ENCODE measurements at places on chromosomes 7 and 10.

GRCh38 chr7:52799817-52800216, 235.6 kb upstream of the POM121L12 start:
- no peak for DNase-seq

DNA sequence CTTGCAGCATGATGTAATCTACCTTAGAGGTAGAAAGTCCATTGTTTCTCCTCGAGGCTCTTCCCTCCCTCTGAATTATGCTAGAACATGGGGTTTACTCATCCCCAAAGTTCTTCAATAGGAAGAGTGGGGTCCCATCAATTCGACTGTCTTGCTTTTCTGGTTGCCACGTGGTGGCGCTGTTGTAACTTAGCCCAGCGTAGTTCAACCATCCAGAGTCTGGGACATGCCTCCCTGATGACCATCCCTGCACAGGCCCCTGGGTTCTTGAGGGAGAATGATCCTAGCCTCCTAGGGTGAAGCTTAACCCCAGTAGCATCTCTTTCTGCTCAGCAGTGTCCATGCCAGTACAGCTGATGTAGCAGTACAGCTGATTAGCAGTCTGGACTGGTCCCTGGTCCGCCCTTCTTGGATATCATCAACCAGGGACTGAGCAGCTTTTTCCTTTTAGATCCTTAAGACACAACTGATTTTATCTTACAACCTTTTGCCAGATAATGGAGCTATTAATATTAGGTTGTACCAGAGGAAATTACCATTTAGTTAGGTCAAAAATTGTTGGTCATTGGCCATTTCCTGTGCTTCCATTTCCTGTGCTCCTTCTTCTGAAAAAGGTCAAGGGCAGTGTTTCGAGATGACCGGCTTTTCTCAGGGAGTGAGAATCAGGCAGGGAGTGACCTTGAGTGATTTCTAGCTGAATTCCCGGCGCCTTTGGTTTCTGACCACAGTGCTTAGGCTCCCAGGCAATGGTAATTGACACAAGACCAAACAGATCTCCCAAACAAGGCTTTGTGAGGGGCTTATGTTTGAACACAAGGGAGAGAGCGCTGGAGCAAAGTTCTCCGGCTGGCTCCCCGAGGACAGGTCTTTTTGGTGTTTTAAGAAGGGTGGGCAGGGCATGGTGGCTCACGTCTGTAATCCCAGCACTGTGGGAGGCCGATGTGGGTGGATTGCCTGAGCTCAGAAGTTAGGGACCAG, 65.4 kb downstream of the TACC2 start:
- DNase-seq = peak; percentile 4

GRCh38 chr7:32126843-32127242, 56.6 kb upstream of the PDE1C start:
- no peak for DNase-seq

- DNase-seq = no peak
These were observed 325.5 kb downstream of the SFMBT2 start for GRCh38 chr10:7085147-7085912.

- no peak for DNase-seq
These were observed 91.2 kb downstream of the KAT6B start for GRCh38 chr10:74917481-74918077.

All from NCI-H524 (cell line).